H7 (cell line): ENCODE measurements at places on chromosomes 12 and 14. TPM values are rescaled to one million over a fixed set of nuclear protein-coding genes. Genes with fewer than 3 reads are reported as not detected.

DNA sequence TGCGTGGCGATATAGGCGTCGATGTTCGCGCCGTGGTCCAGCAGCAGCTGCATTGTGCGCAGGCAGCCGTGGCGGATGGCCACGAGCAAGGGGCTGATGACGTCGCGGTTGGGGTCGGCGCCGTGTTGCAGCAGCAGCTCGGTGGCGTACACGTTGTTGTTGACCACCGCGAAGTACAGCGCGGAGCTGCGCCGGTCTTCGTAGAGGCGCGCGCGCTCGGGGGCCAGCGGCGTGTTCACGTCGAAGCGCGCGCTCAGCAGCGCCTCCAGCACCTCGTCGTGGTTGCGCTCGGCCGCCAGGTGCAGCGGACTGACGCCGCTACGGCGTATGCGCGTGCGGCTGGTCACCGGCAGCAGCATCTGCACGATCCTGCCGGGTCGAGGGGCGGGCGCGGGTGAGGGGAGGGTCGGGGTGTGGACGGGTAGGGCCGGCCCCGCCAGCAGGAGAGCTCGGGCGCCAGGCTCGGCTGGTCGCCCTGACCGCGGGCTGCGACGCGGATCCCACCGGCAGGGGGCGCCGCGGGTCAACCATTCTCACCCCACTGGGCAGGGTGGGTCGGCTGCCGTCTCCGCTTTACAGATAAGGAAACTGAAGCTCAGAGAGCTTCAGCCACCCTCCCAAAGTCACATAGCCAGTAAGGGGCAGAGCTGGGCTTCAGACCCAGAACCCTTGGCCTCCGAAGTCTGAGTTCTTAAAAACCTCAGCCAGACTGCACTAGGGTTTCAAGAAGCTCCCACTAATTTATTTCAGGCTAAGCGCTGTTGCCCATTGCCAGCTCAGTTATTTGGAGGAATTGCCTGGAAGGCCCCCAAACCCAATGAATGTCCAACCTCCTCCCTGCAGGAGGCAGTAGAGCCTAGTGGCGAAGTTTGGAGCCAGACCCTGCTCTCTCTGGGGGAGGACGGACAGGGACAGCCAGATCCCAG lies 12.4 kb downstream of the FAM181A start:
- DNase-seq = peak; percentile 99

DNA sequence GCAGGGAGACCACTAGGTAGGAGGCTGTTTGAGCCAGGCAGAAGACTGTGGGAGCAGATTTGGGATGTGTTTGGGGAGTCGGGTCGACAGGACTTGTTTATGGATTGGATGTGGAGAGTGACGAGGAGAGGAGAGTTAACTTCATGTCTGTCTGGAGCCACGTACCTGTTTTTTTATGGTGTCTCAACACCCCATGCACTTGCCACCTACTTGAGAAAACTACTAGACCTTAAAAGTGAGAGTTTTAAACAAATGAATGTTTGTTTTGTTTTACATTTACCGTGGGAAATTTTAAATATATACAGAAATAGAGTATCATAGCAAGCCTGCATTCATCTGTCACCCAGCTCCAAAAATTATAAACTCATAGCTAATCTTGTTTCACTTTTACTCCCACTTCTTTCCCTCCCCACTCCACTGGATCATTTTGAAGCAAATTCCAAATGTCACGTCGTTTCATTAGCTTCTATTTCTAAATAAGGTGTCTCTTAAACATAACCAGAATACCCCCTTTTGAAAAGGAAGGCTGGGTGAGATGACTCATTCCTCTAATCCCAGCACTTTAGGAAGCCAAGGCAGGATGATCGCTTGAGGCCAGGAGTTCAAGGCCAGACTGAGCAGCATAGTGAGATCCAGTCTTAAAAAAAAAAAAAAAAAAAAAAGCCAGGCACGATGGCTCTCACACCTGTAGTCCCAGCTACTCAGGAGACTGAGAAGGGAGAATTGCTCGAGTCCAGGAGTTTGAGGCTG lies 136.2 kb downstream of the ANO6 start:
- no peak for DNase-seq

GRCh38 chr14:97458661-97459579 lies 661.7 kb downstream of the VRK1 start:
- DNase-seq = peak; percentile 83

GRCh38 chr12:123118497-123118896 lies 32.4 kb downstream of the PITPNM2 start:
- no peak for DNase-seq

DNA sequence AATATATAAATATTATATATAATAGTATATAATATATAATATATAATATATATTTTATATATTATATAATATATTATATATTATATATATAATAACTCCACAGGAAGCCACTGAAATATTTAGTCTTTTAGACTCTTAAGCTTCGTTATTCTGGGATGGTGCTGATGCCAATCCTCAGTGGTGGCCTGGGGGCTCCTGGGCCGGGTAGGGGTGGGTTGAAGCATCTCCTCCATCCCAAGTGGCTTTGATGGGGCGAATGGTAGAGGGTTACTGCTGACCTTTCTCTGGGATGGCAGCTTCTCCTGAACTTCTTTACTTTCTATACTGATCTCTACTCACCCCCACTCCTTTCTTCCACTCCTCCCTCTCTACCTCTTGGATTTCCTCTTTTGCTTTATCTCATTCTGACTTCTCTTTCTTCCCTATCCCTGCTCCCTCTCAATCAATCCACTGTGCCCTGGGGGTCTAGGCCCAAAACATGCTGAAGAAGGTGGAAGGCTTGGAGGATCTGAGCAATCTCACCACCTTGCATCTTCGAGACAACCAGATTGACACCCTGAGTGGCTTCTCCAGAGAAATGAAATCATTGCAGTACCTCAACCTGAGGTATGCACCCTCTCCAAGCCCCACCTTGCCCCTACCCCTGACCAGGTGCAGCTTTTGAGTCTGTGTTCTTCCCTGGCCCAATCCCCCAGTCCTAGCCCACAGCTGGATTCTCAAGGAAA lies 4.8 kb upstream of the ENO2 start:
- DNase-seq = no peak

GRCh38 chr14:24734917-24735500 lies 101.0 kb upstream of the GZMB start:
- DNase-seq = peak; percentile 43

- DNase-seq = no peak
Measured at GRCh38 chr12:92505254-92506231, 197.2 kb upstream of the PLEKHG7 start.

GRCh38 chr12:34287986-34288962 lies 266.0 kb downstream of the ALG10 start:
- no peak for DNase-seq

DNA sequence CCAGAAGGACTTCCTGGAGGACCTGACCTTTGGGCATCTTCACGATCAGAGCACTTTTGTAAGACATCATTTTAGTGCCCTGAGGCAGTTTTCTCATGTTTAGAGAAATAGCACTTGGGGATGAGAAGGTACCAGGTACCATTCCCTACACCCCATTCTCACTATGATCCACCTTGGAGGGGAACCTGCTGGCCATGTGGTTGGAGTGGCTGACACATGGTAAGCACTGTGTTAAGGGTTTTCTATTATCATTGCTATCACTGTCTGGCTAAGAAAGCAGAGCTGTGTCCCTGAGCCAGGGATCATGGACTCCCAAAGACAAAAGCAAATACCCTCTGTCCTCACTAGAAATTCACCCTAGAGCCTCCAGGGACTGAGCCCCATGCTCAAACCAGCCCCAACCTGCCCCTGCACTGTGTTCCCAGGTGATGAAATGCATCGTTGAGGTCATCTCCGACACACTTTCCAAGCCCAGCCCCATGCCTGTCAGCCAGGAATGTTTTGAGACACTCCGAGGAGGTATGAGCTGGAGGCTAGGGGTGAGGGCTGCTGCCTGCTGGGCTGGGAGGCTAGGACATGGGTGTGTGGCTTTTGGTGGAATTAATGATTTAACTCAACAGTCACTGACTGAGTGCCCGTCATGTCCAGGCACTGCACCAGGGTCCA lies 3.4 kb downstream of the CHGA start:
- no peak for DNase-seq

GRCh38 chr14:73472185-73473114 lies 14.1 kb upstream of the NUMB start:
- peak; percentile 64 for DNase-seq

DNA sequence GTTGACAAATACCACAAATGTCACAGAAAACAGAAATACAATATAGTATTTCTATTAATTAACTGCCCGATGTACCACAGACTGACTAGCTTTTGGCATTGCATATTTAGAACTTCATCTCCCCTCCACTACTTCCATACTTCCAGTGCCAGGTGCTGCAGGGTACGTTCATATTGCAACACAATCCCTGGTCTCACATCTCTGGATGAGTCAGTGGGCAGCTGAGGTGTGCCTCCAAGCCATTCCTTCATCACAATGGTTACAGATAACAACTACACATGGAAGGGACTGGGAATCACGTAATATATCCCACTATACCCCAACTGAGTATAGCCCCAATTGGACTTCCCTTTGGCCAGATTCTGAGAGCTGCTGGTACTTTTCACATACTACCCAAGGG lies 31.1 kb downstream of the CCDC198 start:
- no peak for DNase-seq

GRCh38 chr12:54053751-54054741 lies at the start of gene HOXC4:
Gene HOXC4, plus strand, starts transcription at chr12:54053835. Its CDS starts 88 bp downstream, at chr12:54053923.
- peak; percentile 84 for DNase-seq

DNA sequence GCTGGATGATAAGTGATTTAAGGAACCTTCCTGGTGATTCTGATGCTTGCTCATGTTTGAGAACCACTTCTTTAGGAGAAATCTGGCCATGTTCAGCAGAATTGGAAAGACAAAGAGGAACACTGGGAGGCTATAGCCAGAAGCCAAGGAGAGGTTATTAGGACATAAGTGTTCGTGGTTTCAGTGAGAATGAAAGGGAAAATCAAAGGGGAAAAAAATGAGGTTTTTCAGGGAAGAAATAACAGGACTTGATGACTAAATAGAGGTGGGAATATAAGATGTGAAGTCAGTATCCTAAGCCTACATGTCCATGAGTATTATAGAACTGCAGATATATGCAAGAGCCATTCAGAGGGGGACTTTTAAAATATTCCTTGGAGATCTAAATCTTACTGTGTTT lies 95.6 kb downstream of the DAAM1 start:
- DNase-seq = no peak

DNA sequence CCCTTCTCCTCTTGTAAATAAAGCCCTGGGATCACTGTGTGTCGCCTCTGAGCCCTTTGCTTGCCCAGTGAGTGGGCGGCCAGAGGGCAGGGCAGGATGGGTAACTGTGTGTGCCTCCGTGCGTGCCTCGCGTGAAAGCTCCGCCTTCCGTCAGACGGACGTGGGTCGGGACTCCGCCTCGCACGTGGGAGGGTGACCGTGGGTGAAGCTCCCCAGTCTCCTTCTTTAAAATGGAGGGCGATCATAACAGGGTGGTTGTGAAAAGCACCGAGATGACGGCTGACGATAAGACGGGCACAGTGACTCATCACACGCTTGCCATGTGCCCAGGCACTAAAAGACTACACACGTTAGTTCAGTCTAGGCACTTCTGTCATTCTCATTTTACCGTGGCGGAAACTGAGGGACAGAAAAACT lies 9.2 kb downstream of the PHB2 start:
- DNase-seq = peak; percentile 74

- no peak for DNase-seq
Measured at GRCh38 chr12:87439990-87440827, 589.0 kb downstream of the C12orf50 start.

DNA sequence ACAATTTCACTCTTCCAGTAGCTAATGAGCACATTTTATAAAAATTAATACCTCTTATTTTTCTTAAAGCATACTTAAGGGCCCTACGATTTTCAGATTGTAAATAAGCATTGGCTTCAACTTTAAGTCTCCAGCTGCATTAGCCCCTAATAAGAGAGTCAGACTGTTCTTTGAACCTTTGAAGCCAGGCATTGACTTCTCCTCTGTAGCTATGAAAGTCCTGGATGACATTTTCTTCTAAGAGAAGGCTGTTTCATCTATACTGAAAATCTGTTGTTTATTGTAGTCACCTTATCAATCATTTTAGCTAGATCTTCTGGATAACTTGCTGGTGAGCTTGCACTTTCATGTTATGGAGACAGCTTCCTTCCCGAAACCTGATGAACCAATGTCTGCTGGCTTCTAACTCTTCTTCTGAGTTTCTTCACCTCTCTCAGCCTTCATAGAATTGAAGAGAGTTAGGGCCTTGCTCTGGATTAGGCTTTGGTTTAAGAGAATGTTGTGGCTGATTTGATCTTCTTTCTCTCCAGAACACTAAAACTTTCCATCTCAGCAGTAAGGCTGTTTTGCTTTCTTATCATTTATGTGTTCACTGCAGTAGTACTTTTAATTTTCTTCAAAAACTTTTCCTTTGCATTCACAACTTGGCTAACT lies 377.1 kb upstream of the RGS6 start:
- no peak for DNase-seq

DNA sequence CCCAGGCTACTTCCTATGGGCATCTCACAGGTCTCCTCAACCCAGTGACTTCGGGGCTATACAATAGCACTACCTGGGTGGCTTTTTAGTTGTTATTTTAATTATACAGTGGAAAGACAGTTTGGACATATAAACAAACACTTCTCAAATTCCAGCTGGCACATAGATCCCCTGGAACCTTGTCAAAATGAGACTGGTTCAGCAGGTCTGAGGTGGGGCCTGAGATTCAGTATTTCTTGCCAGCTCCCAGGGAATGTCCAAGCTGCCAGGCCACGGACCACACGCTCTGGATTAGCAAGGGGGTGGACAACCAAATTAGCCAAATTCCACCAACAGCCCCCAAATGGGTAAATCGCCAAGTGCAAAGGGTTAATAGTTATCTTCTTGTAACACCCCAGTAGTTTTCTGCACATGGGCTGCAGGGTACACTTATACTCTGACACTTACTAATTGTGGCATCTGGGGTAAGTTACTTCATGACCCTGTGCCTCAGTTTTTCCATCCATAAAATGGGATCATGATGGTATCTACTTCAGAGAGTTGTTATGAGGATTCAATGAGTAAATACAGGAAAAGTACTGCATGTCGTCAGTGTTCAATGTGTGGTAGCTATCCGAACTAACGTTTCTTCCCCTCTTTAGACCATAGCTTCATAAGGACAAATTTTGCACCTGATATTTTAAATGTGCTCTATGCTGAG lies 789.4 kb upstream of the TBX3 start:
- no peak for DNase-seq

GRCh38 chr12:19848421-19848820 lies 409.1 kb downstream of the AEBP2 start:
- DNase-seq = no peak

The SERPINA10 gene
- not detected in 2 replicates for total RNA-seq

The AQP2 gene
- not detected in 2 replicates for total RNA-seq

The RNASE12 gene
- total RNA-seq = not detected in 2 replicates

The SIX6 gene
- total RNA-seq = 0.04 and 0.07 TPM in 2 replicates

The PRMT5 gene
- 86.7 and 114 TPM in 2 replicates for total RNA-seq

The MAP3K9 gene
- 12.6 TPM in 2 replicates for total RNA-seq

The EEF1AKMT3 gene
- 3.2 and 3.6 TPM in 2 replicates for total RNA-seq

The RPS6KA5 gene
- 1.1 and 1.9 TPM in 2 replicates for total RNA-seq

The AGAP2 gene
- 0.30 and 0.35 TPM in 2 replicates for total RNA-seq

The NOS1 gene
- total RNA-seq = 0.35 and 0.48 TPM in 2 replicates

The ETV6 gene
- total RNA-seq = 5.7 and 6.2 TPM in 2 replicates

The KLHL33 gene
- 0.28 TPM in 1 of 2 replicates, not detected in the other for total RNA-seq

The CLEC1A gene
- total RNA-seq = not detected in 2 replicates

The CACNA2D4 gene
- total RNA-seq = 0.03 and 0.22 TPM in 2 replicates
